ENCODE measurements at places on chromosomes 2 and 18. TPM values are rescaled to one million over a fixed set of nuclear protein-coding genes. Genes with fewer than 3 reads are reported as not detected.

DNA sequence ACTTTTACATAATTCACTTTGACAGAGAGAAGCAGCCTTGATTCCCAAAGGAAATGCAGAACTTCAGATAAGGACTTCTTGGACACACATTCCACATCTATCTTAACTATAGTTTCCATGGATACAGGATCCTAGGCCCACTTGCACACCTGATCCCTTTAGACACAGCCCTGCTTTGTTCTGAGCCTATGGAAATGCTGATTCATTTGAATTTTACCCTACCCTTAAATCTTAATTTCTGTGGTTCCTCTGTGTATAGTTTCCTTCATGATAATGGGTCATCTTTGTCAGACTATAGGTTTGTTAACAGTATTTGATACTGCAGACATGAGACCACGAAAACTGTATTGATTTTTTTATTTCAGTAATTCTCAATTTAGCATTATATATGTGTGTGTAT, 77.4 kb downstream of the ACTR3 start:
- DNase-seq: no peak

DNA sequence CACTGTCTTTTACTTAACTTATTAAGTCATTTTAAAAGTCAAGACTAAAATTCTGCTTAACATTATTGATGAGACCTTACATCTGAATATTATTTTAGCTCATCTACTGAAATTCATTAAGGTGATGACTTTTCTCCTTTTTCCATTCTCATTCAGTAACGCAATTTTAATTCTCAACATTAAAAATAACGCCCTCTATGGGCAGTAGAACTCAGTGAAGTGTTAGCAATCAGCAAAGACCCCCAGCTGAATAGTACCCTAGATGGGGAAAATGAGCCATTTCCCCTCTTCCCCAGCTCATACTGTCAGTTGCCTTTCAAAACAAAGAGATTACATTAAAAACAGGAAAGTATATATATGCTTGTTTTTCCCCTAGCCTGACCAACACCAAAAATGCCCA, 203.3 kb downstream of the NR4A2 start:
- DNase-seq: no peak

- DNase-seq: no peak
Measured at GRCh38 chr2:222413295-222413911, 10.9 kb upstream of the SGPP2 start.

DNA sequence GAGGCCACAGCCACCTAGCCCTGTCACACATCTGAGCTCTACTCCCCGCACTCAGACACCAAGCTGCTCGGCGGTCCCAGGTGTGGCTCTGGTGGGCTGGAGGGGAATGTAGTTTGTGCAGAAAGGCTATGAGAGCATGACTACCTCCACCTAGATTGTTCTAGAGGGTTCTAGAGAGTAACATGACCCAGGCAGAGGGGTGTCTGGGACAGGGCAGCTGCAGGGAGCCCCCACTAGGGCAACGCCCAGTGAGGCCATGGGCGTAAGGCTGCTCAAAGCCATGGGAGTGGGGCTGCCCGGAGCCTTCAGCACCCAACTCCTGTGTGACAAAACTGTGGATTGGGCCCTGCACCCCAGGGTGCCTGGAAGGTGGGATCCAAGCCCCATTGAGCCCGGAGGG, 511.4 kb upstream of the MYT1L start:
- DNase-seq: no peak

GRCh38 chr2:59693231-59693959, 860.1 kb downstream of the BCL11A start:
- no peak for DNase-seq

DNA sequence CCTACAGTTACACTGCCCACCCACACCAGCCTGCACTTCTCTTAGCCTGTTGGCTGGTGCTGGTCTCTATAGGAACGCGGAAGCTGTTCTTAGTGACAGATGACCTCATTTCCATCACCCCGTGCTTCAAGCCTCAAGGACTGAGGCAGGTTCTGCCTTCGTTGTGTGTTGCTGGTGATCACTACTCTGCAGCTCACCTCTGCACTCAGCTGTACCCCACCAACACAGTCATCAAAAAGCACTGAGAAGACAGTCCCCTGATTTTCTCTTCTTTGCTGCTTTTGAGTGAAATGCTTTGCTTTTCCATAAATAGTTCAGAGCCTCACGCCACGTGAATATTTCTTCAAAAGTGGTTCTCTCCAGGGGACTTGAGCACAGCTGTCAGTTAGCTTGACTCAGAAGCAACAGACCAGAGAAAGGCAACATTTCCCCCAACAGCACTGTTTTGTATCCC, 225.7 kb upstream of the CCDC150 start:
- DNase-seq: no peak

- DNase-seq: no peak
Measured at GRCh38 chr2:143564419-143564818, 435.2 kb downstream of the ARHGAP15 start.

- DNase-seq: no peak
Measured at GRCh38 chr2:132656266-132656975, 13.6 kb downstream of the LYPD1 start.

GRCh38 chr18:45741056-45741455, 17.1 kb downstream of the SLC14A1 start:
- DNase-seq: no peak

GRCh38 chr18:45340884-45341283, 274.4 kb upstream of the SLC14A2 start:
- no peak for DNase-seq

DNA sequence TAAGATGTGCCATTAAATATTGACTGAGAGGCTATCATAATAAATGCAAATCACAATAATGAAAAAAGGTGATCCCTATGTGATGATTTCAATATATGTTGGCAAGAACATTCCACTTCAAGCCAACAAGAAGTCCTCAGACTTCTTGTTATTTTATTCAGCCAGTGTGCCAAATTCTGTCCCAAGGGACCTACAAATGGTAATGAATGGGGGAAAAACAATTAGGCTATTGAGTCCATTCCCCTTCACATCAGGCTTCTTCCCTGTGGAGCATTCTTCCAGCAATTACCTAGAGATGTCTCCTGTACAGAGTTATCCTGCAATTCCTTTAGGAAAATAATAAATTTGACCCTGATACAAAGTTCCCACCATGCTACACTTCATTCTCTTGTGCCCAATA, 144.4 kb downstream of the PIEZO2 start:
- no peak for DNase-seq

DNA sequence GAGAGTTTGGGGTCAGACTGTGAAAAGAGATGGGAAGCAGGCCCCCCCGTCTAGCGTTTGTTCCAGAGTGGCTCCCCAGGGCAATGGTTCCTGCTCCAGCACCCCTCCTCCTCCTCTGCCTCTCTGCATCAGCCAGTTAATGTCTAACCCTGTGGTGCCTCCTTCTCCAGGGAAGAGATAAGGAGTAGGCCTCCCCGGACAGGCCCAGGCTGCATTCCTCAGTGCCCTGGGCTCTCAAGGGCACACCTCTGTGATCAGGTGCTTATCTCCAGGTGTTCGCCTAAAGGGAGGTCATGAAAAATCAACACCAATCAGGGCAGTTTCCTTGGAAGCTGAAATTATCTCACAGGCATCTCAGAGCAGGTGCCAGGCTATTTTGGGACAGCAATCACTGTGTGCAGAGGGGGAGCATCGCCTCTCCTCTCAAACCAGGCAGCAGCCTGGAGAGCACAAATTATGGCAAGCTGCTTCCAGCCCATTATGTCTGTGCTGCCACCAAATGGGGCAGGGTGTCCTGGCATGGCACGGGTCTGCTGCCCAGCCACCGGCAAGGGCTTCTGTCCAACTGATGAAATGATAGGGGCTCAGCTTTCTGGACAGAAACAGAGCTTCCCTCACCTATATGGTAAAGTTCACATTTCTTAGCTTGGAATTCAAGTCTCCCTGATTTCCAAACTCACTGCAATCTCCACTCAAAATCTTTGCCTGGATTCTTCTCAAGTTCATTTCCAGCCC, 255.8 kb upstream of the SLC14A2 start:
- DNase-seq: peak; percentile 49

- DNase-seq: no peak
Measured at GRCh38 chr2:239942090-239942489, 83.1 kb downstream of the NDUFA10 start.

DNA sequence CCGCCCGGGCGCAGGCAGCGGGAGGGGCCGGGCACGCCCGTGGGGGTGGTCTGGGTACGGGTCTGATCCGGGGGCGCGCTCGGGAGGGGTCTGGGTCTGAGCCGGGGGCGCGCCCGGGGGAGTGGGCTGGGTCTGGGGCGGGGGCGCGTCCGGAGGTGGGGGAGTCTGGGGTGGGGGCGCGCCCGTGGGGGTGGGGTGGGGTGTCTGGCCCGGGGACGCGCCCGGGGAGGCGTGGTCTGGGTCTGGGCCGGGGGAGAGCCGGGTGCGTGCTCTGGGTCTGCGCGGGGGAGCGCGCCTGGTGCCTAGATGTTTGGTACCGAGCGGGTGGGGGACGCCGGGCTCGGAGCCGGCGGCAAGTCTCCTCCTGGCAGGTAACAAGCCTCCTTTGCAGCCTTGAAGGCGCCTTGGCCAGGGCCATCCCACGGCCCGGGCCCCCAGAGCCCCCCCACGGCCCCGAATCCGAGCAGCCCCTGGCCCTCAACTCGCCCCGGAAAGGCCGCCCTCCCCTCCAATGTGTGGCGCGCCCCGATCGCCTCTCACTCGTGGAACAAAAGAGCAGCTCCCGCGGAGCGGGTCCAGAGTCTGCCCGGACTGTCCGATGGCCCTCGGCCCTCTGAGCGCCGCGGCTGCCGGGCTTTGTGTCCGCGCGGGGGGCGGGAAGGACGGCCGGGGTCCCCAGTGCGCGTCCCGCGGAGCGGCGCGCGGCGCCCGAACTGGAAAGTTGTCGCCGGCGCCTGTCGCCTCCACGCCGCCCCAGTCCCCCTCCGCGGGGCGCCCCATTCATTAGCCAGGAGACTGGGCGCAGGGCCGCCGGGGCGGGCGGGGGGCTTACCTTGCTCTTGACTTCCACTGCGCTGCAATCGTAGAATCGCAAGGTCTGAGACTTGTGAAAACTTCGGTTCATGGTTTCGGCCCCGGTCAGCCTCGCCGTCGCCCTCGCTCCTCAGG, 595 bp downstream of the PARD6G start:
- DNase-seq: peak; percentile 35

GRCh38 chr18:8982416-8983183, 119.9 kb upstream of the NDUFV2 start:
- peak; percentile 73 for DNase-seq

GRCh38 chr2:111042772-111043771, 77.6 kb upstream of the BCL2L11 start:
- no peak for DNase-seq

DNA sequence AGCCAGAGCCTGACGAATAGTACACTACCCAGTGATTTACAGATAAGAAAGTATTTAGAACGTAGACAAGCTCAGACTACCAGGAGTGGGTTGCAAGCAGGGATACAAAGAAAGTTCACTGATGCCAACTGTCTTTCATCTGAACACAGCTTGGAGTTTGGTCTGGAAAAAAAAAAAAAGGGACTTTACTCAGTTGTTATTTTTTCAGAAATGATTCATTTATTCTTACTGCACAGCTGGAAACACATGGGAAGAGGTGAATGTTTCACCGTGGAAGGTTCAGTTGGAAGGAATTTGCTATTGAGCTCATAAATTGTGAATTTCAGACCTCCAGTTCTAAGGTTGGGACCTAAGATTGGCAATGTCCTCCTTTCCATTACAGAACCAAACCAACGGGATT, 259.7 kb downstream of the ETAA1 start:
- no peak for DNase-seq

DNA sequence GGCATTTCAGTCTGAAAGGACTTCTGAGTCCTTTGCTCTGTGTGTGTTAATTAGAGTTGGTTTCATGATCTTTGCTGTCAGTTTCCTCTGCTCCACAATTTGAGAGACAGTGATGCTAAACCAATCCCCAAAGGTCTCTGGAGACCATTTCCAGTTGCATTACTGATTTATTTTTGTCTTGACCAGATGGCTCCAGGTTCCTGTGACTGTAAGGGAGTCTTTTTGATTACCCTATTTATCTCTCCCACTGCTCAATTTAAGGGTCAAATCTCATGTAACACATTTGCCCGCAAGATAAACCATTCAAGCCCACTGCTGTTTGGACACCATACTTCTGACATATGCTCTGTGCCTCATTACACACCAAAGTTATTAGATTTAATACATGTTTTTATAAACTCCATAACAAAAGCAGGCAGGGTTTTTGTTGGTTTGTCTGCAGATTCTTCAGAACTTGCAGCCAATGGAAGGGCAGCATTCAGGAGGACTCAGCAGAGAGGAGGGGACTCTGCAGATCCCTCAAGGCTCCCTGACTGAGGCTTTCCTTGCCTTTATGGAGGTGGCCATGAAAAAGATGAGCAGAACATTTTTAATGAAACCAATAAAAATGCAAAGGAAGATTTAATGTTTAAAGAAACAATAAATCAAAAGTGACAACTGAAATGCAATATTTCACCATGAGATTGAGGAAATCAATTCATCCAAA, 889.3 kb upstream of the CELF4 start:
- DNase-seq: no peak

GRCh38 chr2:36556842-36557241, 41.1 kb downstream of the FEZ2 start:
- no peak for DNase-seq

DNA sequence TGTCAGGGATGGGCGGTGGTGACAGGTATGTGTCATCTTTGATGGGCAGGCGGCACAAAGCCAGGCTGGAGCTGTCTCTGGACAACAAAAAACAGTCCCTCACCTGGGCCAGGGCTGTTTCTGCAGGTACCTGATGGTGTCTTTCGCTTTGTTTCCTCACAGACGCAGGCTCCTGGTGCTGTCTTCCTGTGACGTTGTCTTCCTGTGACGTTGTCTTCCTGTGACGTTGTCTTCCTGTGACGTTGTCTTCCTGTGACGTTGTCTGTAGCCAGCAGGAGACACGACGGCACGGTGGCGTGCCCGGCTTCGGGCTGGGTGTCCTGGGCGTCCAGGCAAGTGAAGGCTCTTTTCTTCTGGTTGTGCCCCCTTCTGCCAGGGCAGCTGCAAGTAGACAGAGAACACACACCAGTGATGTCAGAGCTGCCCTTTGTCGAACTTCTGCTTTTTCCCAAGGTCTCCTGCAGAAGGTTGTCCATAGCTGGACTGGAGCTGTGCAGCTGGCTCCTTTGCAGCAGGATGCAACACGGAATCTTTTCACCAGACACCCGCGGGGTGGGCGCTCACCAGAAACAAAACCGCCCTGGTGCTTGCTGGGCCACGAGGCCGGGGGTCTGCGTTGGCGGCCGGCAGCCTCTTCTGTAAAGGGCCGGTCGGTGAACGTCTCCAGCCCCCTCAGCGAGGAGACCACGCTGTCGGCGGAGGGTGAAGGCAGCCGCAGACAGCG, 21.1 kb downstream of the GPR35 start:
- no peak for DNase-seq

GRCh38 chr18:63090334-63090733, 229.2 kb downstream of the BCL2 start:
- no peak for DNase-seq

GRCh38 chr2:98472132-98472650, 27.5 kb downstream of the INPP4A start:
- DNase-seq: no peak

The SAG gene
- total RNA-seq: not detected

The STRADB gene
- total RNA-seq: 47.4 TPM

The GALR1 gene
- total RNA-seq: 0.92 TPM

The CNGA3 gene
- total RNA-seq: 0.63 TPM

The IL37 gene
- 0.82 TPM for total RNA-seq

The CXCR4 gene
- 12.6 TPM for total RNA-seq

The CIB4 gene
- total RNA-seq: not detected

The PTPRN gene
- total RNA-seq: 1.0 TPM

The LIMS4 gene
- 0.93 TPM for total RNA-seq

All from mucosa of descending colon (tissue), 3 donors.